ENCODE measurements at places on chromosomes 4 and X.

GRCh38 chr4:158958489-158959270 lies 144.2 kb upstream of the RAPGEF2 start:
- no peak for DNase-seq

DNA sequence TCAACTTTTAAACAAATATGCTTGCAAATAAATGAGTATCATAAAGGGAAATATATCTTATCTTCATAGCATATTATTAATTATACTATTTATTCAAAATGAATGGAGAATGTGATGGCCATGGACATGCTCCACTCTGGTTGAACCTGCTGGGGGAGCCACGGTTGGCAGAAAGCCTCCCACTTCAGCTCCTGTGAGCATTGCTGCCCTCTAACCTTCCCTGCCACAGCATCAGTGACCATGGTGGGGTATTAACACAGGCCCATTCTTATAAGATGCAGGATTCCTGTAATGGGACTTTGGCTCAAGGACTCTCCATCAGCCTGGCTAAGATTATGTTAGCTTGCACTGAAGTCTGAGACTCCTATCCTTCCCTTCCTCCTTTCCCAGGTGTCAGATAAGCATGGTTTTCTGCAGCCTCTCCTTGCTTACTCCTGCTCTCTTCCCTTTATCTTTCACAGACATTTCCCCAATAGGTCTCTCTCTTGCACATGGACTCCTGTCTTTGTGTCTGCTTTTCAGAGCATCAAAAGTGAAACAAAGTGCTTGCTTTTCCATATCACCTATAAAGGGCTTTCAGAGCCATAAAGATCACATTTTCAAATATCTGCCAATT lies 4.9 kb upstream of the ABRAXAS1 start:
- no peak for DNase-seq

DNA sequence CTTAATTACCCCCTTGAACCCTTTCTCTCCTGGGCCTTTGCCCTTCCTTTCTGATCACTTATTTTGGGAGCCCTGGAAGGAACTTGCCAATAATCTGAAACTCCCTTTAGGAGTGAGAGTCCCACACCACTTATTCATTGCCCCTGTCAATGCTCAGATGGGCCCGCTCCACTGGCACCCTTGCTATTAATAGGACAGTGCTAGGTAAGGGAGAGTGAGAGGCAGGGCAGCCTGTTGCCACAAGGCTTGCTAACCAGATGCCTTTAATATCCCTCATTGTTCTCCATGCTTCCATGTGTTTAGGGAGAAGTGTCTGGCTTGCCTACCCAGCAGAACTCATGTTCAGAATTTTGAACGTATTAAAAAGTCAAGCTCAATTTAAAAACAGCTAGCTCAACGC lies 1.7 kb upstream of the NHS start:
- no peak for DNase-seq

- no peak for DNase-seq
Measured at GRCh38 chrX:13279279-13280018, 40.4 kb downstream of the ATXN3L start.

DNA sequence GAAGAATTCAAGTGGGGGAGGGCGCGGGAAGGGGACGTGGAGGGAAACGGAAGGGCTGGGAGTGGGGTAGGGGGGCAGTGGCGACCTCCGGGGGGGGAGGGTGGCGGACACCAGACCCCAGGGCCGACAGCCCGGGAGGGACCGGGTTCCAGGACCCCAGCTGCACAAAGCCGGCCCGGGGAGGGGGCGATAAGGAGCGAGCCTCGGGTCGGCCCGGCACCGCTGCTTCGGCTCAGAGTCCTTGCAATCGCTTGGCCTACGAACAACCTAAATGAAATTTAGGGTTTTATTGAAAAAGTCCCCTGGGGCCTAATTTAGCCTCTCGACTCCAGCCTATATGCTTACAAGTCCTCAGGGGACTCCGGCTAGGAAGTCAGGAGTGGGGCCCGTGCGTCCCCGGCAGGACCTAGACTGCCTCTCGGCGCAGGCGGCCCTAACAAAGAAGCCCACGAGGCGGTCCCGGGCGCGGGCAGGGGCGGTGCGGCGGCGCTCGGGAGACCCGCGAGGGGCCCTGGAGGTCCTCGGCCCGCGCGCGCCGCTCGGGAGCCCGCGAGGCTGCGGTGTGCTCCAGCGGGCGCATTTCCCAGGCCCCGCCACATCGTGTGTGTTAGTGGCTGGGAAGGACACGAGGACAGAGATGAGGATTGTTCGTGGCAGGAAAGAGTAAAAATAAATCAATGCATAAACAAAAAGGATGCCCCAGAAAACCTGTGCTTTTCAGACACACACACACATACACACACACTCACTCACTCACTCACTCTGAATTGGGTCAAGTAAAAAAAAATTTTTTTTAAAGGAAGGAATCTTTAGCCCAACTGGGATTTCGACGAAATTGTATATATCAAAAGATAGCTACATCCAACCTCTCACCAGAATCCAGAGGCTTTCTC lies 70.0 kb downstream of the MGST2 start:
- no peak for DNase-seq

- no peak for DNase-seq
Measured at GRCh38 chrX:100863326-100863864, 10.8 kb downstream of the NOX1 start.

GRCh38 chr4:176261018-176261417 lies 8.0 kb downstream of the ASB5 start:
- no peak for DNase-seq

DNA sequence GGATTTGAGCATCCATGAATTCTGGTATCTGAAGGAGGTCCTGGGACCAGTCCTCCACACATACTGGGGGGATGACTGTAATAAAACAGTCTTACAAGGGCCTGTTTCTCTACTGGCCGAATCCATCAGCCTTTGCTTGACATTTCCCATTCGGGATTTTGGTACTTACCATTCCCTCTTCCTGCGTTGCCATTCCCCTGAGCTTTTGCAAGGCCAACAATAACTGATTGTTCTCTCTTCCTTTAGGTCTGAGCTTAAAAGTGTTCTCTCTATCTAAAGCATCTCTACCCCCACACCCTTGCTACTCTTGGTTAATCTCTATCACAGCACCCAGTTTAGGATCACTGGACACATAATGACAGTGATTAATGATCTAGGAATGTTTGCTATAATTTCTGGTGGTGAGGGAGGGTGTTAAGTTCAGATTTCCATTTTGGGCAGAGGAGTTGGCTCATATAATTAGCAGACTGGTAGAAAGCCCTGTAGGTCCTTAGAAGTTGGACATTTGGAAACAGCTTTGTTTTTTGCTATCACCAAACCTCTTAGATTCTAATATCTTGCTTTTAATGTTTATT lies 29.4 kb downstream of the TMA16 start:
- no peak for DNase-seq

GRCh38 chr4:150141756-150142155 lies 63.5 kb downstream of the DCLK2 start:
- DNase-seq: no peak
